ENCODE measurements at places on chromosomes 2 and 18.

GRCh38 chr2:73368781-73369180 is 16.9 kb upstream of the ALMS1 start:
- DNase-seq, result no peak

- DNase-seq, result no peak
These were observed 70.8 kb upstream of the SLC1A4 start for GRCh38 chr2:64918220-64918886.

- peak; percentile 80 for DNase-seq
These were observed 336.2 kb downstream of the ZEB2 start for GRCh38 chr2:144183727-144184126.

- no peak for DNase-seq
These were observed 45.3 kb downstream of the IMPA2 start for GRCh38 chr18:12026562-12026961.

DNA sequence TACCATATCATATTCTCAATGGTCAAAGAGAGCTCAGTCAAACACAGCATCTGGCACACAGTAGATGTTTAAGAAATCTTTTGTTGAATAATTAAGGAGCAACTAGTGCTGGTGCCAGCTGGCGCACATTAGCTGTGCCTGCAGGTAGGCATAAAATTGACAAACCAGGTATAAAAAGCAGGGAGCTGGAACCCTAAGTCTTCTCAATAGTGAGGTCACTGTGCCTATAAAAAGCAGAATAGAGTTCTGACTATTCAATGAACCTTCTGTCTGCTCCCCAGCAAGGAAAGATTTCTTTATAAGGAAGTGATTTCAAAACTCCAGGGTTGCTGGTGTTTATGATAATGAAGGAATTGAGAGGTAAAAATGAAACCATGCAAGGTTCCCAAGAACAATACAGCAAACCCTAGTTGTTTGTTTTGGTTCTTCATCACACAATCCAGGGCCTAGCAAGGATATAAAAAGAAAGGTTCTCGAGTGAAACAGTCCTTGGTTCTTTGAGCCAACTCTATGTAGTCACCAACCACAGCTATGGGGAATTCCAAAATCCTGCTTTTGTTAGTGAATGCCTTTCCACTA is 76.1 kb downstream of the THADA start:
- DNase-seq, result peak; percentile 61

All from HS-5 (cell line).